ENCODE measurements at places on chromosomes 12 and 14.

- DNase-seq = peak; percentile 22
Observed at GRCh38 chr12:2682296-2683251, 112.2 kb upstream of the FKBP4 start.

DNA sequence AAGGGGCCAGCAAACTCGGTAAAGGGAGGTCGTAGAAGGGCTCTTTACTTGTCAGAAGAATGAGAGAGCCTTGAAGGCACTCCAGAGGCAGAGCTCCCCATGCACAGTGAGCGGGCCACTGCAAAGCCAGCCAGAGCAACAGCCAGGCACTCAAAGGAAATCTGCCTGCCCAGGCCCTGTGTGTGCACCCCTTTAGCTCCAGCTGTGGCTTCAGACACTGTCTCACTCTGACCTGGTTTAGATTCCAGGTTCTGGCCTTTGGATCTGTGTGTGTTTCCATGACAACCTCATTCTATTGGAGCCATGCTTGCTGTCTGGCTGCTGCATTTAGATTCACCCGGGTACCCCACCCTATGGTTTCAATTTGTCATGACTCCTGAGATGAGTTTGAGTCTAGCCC is 170.3 kb downstream of the CAPZA3 start:
- DNase-seq = no peak

DNA sequence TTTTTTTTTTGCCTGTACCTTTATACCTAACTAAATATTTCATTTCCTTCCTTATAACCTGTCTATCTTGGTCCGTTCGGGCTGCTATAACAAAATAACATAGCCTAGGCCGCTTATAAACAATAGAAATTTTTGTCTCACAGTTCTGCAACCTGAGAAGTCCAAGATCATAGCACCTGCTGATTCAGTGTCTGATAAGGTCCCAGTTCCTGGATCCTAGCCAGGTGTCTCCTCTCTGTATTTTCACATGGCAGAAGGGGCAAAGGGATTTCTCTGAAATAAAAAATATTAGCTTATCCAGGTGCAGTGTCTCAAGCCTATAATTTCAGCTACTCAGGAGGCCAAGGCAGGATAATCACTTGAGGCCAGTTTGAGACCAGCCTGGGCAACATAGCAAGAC is 1046.6 kb upstream of the USP15 start:
- DNase-seq = no peak

GRCh38 chr14:23175823-23176222 is 7.6 kb downstream of the SLC7A8 start:
- no peak for DNase-seq

- DNase-seq = no peak
Observed at GRCh38 chr12:12019881-12020280, 50.9 kb upstream of the BCL2L14 start.

DNA sequence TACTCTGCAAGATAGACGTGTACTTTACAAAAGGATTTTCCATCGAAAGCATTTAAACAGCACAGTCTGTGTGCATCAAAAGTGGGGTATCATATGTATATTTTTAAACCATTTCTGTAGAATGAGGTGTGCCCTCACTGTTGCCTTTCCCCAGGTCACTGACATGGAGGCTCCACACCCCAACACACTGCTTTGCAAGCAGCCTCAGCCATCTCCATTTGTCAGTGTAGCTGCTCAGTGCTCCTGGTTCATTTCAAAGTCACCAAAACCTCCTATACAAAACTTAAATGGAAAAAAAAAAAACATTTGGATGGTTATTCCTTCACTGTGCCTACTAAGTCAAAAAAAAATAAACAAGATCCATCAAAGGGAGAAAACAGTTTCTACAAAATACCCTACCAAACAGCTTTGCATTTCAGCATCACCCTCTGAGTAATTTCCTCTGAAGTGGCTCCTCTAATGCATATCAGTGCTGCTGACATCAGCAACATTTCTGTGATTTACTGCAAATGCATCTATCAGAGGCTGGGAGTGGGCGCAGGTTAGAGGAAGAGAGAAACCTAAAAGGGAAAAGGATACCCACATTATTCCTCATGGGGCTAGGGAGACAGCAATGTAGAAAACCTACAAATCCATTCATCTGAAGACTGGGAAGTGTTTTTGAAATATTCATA is 46.0 kb downstream of the KCNK10 start:
- DNase-seq = no peak

- no peak for DNase-seq
Observed at GRCh38 chr12:97923546-97923945, 460.9 kb downstream of the RMST start.

DNA sequence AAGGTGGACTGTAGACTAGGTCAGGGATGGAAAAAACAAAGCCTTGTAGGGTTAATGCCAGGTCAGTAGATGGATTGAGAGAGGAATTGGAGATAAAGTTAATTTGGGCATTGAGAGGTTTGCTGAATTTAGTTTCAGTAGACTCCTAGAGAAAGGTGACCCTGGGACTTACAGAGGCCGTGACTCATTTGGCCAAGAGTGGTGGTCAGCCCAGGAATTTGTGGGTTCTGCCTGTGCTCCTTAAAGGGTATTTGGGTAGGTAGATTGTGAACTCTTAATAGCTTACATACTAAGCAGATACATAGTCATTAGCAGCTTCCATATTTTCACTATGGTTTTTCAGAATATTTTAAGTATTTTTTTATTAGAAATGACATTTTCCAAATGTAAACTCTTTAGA is 21.8 kb downstream of the PLEKHA5 start:
- no peak for DNase-seq

DNA sequence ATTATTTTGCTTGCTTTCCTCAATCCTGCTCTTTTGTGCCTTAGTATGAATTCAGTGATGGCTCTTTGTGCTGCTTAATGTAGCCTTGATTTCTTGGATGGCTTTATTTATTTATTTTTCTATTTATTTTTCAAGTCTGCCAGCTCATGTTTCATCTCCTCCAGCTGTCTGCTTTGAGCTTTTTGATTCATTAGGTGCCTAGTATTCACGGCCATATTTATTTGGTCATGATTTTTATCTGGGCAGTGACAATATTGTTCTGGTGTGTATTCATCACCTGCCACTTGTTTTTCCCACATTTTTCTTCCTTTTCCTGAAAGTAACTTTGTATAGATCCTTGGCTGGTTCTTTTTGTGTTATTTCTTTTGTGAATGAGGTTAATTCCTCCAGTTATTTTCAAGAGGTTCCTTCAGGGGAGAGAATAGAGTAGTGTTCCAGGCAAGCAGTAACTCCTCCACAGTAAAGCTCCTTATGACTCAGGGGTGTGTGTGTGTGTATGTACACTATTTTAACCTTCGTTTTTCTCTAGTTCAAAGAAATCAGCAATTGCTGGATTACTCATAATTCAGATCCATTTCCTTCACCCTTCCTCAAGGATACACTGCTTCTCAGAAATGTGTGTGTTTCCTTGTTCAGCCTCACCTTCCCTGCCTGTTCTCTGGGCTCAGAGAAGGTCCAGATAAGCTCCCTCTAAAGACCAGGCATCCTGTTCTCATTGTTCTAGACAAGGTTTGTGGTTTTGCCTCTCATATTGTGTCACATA is 51.6 kb upstream of the PMCH start:
- no peak for DNase-seq

DNA sequence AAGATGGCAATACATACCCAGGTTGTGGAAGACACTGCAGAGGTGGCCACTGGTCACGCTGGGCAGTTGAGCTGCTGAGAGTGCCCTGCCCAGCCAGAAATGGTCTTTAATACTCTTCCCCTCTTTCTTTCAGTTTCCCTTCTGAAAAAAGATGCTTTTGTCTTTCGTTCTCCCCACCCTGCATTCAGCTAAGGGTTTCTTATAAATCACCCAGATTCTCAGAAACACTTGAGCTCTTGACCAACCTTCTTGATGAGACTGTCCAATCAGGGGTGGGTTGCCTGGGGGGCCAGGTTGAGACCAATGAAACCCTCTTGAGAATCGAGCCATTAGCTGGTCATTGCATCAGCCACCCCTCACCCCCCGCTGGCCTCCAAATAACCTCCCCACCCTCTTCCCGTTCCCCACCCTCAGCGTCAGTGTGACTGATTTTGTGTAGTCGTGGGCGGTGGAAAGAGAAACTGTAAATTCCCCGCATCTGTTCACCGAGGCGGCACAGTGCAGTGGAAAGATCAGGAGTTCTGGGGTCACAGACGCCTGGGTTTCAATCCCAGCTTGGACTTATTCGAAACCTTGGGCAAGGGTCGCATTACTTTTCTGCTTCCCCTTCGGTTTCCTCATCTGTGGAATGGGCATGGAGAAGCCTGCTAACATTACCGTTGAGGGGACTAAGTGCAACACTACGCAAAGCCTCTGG is 52.3 kb downstream of the SLC25A47 start:
- no peak for DNase-seq

GRCh38 chr12:93099792-93100191 is 170.7 kb upstream of the EEA1 start:
- DNase-seq = no peak

GRCh38 chr12:127363392-127363791 is 903.6 kb upstream of the TMEM132C start:
- DNase-seq = no peak

DNA sequence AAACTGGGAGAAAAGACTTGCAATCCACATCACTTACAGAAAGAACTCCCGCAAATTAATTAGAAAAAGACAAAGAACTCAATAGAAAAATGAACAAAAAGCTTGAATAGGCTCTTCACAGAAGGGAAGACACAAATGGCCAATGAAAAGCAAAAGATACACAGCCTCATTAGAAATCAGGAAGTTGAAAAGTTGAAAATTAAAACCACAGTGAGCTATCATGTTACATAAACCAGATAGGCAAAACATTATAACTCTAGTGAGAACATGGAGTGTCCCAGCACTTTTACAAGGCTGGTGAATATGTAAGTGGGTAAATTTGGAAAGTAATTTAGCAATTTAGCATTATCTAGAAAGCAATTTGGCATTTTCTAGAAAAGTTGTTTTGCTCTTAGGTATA is 158.4 kb upstream of the RASSF8 start:
- DNase-seq = no peak

DNA sequence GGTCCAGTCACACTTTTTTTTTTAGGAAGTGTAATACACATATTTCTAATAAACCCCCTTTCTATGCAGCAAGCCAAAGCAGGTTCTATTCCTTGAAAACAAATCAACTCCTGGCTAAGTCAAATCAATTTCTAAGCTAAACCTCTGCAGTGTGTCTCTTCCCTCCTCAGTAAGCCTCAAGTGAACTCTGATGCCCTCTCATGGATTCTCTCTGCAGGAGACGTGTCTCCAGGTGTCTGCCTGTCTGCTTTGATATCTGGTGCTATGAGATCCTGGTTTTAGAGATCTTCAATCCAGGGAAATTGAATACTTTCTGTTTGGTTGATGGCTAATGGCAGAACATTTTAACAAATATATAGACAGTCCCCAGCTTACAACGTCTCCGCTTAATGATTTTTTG is 791.7 kb downstream of the AACS start:
- DNase-seq = no peak

DNA sequence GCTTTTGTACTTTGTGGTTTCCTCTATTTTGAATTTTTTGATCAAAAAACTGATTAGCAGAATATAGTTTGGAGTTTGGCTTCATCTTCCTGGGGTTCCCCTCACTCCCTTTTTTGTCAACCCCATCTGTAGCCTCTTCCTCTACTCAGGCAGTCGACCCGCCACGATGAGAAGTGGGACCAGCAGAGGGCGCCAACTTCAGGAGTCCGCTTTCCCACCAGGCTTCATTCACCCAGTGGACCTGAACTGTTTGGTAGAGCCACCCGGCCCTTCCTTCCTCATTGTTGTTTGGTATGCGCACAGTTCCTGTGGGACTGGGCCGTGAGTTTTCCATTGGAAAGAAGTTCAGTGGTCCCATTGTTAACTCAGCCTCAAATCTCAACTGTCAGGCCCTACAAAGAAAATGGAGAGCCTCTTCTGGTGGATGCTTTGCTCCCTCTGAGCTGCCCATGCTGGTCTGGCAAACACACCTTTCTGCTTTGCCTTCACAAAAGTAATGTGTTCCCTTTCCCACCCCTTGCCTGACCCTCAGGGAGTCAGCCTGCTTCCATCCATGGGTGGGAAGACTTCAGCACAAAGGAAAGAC is 21.7 kb downstream of the TMBIM6 start:
- DNase-seq = no peak

DNA sequence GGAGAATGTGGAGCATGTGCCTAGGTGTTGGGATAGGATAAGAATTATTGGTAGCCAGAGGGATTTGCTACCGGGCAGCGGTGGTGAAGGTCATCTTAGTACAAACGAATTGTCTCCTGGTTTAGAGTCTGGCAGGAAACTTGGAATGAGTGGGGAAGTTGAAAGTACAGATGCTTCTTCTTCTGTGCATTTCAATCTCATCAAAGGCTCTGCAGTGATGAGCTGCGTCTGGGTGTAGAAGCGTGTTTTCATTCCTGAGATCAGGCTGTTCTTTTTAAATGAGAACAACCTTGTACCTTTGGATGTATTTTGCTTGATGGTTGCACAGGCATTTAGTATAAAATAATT is 2.1 kb downstream of the WNK1 start:
- DNase-seq = no peak

DNA sequence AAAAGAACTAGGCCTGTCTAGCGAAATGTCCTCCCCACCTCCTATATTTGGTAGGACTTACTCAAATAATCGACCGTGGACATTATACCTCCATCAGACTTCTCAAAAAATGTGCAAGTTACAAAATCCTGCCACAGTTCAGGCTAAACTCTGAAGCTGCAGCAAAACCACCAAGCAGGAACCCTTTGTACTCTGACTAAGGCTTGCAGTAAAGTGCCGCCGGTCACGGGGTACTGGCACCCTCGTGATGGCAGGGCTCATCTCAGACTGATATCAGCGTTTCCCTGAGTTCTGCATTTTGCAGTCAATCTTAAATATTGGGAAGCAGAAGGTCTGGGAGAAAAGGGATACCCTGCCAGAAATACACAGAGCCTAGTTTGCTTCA is 17.1 kb downstream of the SLC11A2 start:
- no peak for DNase-seq

GRCh38 chr14:21440859-21441258 is 15.1 kb downstream of the CHD8 start:
- no peak for DNase-seq

GRCh38 chr14:22886500-22887259 is 3.7 kb downstream of the REM2 start:
- peak; percentile 77 for DNase-seq

GRCh38 chr12:94769047-94769420 is 118.7 kb upstream of the TMCC3 start:
- no peak for DNase-seq
